Dermis blood vessel endothelial cell (primary cell): ENCODE measurements at places on chromosomes 11 and 22. TPM values are rescaled to one million over a fixed set of nuclear protein-coding genes. Genes with fewer than 3 reads are reported as not detected.

- no peak for DNase-seq
Measured at GRCh38 chr11:45933846-45934579, 11.6 kb downstream of the LARGE2 start.

DNA sequence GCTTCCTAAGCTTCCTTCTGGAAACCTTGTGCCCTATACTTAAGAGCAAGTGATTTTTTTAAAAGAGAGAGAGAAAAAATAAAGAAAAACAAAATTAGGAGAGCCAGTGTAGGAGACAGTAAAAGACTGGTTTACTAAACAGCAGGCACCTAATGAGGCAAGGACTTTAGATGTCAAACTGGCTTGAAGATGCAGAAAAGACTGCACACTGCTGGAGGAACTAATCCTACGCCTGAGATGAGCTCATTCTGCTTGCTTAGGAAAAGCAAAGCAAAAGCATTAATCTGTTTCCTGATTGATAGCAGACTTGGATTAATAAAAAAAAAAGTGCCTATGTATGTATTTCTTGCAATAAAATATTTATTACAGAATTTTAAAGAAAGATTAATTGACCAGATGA lies 113.6 kb upstream of the SEZ6L start:
- DNase-seq = no peak

GRCh38 chr11:70494559-70495350 lies 96.4 kb downstream of the CTTN start:
- DNase-seq = no peak

DNA sequence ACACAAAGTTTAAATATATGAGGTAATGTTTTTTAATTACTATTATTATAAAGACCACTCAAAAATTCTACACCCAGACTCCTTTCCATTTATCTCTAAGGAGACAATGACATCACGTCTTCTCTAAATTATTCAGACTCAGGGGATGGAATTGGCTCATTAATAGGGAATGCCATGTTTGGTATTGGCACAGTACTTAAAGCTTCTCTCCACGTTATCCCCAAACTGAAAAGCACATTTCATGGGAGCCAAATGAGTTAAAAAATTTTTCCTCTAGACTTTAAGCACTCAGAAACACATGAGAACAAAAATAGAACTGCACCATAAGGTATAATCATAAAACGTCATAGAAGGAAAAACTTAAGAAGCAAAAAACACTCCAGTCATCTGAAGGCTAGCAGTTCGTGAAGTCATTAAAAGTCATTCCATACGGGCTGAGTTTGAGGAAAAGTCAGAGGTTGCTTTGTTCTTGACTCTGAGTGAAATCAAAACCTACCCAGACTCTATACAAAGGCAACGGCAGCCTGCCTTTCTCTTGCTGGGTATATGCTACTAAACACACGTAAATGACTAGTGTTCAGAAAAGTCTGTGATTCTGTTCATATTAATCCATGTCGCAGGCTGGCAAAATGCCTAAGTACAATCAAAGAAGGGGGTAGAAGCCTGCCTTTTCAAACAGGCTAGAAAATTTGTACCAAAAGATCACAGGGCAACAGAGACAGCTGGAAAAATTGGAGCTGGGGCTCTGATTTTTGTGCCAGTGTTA lies 8.7 kb upstream of the MPPED2 start:
- no peak for DNase-seq

- DNase-seq = peak; percentile 3
Measured at GRCh38 chr11:111001986-111002611, 243.4 kb upstream of the POU2AF2 start.

DNA sequence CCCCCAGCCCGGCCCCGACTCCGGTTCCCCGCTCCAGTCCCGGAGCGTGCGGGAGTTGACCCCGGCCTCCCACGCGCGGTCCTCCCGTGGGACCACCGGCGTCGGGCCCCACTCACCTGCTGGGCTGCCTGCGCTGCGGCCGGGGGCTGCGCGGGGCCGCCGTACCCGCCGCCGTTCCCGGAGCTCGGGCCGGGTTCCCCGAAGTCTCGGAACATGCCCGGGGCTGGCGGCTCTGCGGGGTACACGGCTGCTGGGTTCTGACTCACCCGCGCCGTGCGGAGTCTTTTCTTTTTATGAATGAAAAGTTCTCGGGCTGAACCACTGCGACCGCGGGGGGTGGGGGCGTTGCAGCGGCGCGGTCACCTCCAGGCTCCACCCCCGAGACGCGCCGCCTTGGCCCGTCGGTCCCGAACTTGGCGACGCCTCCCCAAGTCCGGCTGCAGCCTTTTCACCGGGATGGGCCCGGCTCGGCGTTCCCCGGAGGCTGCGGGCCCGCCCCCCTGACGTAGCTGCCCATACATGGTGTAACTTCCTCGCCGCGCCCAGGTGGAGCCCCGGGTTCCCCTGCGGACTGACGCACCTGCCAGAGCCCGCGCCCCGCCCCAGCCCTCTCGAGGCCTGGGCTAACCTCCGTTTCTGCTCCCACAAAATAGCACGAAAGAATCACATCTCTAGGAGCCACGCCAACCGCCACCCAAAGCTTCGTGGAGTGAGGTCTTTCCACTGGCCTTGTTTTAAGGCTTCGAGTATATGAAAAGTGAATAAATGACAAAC lies at the start of gene FOSL1:
Gene FOSL1 (minus strand): TSS at position 264 of the 774 bp plus-strand sequence. CDS start 49 bp downstream, at position 215.
- DNase-seq = peak; percentile 97

DNA sequence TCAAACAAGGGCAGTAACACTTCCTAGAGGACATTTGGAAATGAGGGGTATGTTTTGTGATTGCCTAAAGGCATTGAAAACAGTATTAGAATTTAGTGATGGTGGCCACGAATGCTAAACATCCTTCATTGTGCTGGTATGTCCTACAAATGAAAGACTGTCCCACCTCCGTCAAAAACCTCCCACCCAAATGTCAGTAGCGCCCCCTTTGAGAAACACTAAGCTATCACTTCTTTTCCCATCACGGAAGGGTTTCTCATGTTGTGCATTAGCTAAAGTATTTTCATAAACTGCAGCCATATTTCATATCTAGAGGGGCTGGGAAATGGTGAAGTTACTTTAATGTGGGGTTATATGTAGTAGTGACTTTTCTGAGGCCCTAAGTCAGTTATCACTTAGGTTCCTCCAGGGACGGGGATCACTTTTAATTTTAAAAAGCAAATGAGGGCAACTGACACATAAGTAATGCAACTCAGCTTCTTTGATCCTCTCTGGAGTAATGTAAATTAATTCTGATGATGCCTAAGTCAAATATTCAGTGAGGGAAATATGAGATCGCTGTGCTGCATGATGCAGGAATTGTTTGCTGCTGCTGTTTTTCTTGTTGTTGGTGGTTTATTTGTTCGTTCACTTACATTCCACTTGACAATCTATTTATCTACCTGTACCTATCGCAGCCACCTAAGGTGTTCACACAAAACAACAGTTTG lies 1403.4 kb upstream of the TENM4 start:
- no peak for DNase-seq

- DNase-seq = peak; percentile 47
Measured at GRCh38 chr11:118194835-118195627, 18.6 kb upstream of the SCN2B start.

DNA sequence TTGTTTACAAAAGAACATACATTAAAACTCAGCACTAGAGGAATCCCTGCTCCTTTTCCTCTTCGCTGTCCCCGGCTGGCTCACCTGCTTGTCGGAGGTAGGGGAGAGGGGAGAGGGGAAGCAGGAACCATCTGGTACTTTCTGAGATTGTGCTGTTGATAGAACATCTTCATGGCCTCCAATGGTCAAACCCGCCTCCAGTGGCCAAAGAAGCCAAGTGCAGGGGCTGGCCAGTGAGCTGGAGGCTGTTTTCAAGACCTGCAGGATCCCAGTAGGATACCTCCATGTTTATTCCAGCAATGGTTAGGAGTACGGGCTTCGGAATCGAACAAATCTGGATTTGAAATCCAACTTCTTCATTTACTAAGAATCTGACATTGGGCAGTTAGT lies 92.6 kb downstream of the PKNOX2 start:
- DNase-seq = peak; percentile 20

DNA sequence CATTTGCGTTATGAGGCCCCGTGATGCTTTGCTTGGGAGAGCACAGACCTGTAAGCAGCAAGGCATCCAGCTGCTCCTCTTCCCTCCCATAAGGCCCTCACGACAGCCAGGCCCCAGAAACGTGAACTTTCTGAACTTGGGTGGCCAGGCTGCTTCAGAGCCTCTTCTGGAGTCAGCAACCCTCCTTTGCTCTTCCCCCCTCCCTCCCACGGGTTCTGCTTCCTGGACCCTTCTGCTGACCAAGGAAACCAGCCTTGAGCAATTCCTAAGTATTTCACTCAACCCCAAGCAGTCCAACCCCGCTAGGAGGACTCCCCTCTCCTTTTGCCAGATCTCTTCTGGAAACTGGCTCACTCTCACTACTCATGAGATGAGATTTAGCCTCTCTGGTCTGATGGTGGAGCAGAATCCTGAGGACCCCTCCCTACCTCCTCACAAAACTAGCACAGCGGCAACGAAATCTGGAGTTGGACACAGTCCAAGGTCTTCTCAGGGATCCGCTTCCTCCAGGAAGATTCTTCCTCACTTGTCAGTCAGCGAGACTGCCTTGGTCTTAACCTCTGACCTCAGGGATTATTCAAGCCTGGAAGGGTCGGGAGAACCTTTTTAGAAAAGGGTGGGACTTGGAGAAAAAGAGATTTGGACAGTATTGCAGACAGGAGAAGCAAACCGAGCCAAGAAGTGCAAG lies 86.2 kb downstream of the UBASH3B start:
- no peak for DNase-seq

- DNase-seq = no peak
Measured at GRCh38 chr11:27388001-27388400, 25.0 kb upstream of the CCDC34 start.

DNA sequence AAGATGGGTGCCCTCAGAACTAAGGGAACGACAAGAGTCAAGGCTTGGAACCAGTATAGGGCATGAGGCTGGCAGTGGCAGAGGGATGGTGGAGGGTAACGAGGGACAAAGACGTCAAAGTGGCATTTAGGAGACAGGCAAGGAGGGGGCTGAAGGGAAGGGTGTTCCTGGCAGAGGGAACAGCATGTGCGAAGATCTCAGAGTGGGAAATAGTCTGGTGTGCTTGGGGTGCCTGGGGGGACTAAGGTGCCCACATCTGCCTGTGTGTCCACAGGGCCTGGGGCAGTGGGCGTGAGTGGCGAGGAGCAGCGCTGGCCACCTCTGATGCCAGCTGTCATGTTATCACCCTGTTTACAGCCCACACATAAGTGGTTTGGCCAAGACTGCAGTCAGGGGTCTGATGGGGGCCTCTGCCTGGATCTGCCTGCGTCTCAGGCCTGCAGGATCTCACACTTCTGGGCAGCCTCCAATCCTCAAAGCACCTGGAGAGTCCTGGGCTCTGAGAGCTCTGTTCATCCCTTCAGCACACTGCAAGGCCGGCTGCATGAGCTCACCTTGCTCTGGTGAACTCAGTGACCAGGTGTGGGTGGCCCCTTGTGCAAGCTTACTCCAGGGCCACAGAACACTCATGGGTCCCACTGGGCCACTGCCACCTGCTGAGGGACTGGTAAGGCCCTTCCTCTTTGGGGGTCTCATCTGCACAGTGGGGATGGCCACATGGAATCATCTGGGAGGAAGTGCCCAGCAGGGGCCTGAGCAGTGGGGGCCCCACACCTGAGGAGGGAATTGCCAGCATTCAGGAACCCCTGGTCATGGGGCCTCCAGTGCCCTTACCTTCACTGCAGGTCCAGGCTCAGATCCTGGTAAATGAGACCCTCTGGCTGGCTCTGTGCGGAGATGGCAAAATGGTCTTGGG lies 89.7 kb upstream of the SHISAL1 start:
- no peak for DNase-seq

DNA sequence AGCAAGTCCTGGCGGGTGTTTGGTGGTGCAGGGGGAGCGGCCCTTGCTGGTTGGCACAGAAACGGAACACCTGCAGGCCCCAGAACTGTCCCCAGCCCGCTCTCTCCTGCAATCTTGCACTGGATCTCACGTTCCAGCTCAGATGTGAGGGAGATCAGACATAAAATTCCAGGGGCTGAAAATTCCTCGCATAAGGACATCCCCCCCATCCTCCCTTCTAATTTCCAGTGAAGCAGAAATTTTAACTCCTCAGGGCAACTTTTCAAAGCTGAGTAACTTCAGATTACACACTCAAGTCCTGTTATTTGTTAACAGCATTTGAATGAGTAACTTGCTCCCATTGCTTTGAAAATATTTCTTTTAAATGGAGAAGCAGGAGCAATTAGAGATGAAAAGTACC lies 40.3 kb upstream of the RASSF10 start:
- DNase-seq = no peak

DNA sequence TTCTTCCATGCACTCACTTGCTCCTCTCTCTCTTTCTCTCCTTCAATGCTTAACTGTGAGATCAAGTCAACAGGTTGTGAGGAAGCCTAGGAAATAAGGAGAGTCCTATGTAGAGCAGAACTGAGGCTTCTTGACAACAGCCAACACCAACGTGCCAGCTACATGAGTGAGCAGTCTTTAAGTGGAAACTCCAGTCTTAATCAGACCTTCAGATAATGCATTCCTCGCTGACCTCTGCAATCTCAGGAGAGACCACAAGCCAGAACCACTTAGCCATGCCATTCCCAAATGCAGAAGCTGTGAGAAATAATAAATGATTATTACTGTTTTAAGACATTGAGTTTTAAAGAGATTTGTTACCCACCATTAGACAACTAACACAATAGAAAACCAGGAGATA lies 6.1 kb upstream of the TEAD1 start:
- DNase-seq = no peak

GRCh38 chr11:95242845-95243605 lies 12.0 kb upstream of the SESN3 start:
- no peak for DNase-seq

- no peak for DNase-seq
Measured at GRCh38 chr11:126217491-126217890, 5.9 kb downstream of the FAM118B start.

- no peak for DNase-seq
Measured at GRCh38 chr22:44730490-44731356, 21.7 kb upstream of the ARHGAP8 start.

DNA sequence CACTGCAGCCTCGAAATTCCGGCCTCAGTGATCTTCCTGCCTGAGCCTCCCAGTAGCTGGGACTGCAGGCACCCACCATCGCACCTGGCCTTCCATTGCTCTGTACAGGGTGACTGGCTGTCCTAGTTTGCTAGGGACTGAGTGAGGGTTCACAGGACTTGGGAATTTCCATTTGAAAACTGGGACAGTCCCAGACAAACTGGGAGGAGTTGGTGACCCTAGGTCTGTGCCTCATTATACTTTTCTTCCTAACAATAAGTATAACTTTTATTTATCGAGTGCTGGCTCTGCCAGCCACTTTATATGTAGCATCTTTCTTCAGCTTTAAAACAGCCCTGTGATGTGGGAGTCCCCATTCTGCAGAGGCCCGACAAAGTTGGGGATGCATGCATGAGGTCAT lies 25.5 kb downstream of the TCP11L1 start:
- no peak for DNase-seq

The LYVE1 gene
- total RNA-seq = 64.6 and 70.3 TPM in 2 replicates

The KRTAP5-8 gene
- total RNA-seq = not detected in 2 replicates

The GLYATL2 gene
- total RNA-seq = 0.09 TPM in 1 of 2 replicates, not detected in the other
